ENCODE measurements at places on chromosomes 7 and 10. TPM values are rescaled to one million over a fixed set of nuclear protein-coding genes. Genes with fewer than 3 reads are reported as not detected.

The SPDYE1 gene
- total RNA-seq = not detected

The WDR11 gene
- 61.8 TPM for total RNA-seq

The AGAP5 gene
- 7.8 TPM for total RNA-seq

The LRGUK gene
- 0.90 TPM for total RNA-seq

The COL26A1 gene
- not detected for total RNA-seq

The PDE6C gene
- not detected for total RNA-seq

The ASB4 gene
- total RNA-seq = not detected

The DMBT1 gene
- total RNA-seq = not detected

The STEAP4 gene
- 239 TPM for total RNA-seq

The PKD2L1 gene
- not detected for total RNA-seq

The PROSER2 gene
- 71.6 TPM for total RNA-seq

The SLC26A3 gene
- total RNA-seq = not detected

The COL1A2 gene
- 362 TPM for total RNA-seq

The ACBD7 gene
- 1.5 TPM for total RNA-seq

The GPR26 gene
- not detected for total RNA-seq

The CTTNBP2 gene
- total RNA-seq = 12.9 TPM

The ZNF467 gene
- total RNA-seq = 6.9 TPM

The COL17A1 gene
- total RNA-seq = not detected

The MEOX2 gene
- total RNA-seq = 95.9 TPM

The SUGCT gene
- 5.0 TPM for total RNA-seq

The AQP1 gene
- total RNA-seq = 352 TPM

The WNT16 gene
- total RNA-seq = not detected

The CACNB2 gene
- total RNA-seq = 1.6 TPM
